ENCODE measurements at places on chromosomes 11 and 22. TPM values are rescaled to one million over a fixed set of nuclear protein-coding genes. Genes with fewer than 3 reads are reported as not detected.

KDM4D gene
- polyA plus RNA-seq: 1.4 TPM

KLHL35 gene
- 0.17 TPM for polyA plus RNA-seq

TTC28 gene
- polyA plus RNA-seq: 2.3 TPM

ELFN2 gene
- polyA plus RNA-seq: not detected

TRIM22 gene
- 193 TPM for polyA plus RNA-seq

YPEL4 gene
- polyA plus RNA-seq: not detected
